CD4-positive, alpha-beta T cell treated with Interleukin-10 for 1 hour (primary cell): ENCODE measurements at places on chromosomes 7 and 10.

- DNase-seq: no peak
These were observed 48.9 kb downstream of the AHR start for GRCh38 chr7:17347401-17347800.

GRCh38 chr7:22726907-22727713 lies at the start of gene IL6:
TSS of gene IL6 (plus strand) at chr7:22727200. CDS start at chr7:22727263, 63 bp downstream.
- peak; percentile 24 for DNase-seq

GRCh38 chr7:30143748-30144251 lies 9.0 kb downstream of the MTURN start:
- no peak for DNase-seq

- no peak for DNase-seq
These were observed 558.4 kb downstream of the SDK1 start for GRCh38 chr7:3859431-3859830.

DNA sequence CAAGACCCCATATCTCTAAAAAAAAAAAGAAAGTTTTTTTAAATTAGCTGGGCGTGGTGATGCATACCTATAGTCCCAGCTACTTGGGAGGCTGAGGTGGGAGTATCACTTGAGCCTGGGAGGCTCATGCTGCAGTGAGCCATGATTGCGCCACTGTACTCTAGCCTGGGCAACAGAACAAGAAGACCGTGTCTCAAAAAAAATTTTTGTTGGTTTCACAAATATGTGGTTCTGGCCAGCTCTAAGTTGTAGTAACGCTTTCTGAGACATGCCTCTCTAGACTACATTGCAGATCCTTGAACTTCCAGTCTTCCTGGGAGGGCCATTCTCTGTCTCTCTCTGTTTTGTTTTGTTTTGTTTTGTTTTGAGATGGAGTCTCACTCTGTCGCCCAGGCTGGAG lies 24.6 kb upstream of the RHBDD2 start:
- DNase-seq: no peak

DNA sequence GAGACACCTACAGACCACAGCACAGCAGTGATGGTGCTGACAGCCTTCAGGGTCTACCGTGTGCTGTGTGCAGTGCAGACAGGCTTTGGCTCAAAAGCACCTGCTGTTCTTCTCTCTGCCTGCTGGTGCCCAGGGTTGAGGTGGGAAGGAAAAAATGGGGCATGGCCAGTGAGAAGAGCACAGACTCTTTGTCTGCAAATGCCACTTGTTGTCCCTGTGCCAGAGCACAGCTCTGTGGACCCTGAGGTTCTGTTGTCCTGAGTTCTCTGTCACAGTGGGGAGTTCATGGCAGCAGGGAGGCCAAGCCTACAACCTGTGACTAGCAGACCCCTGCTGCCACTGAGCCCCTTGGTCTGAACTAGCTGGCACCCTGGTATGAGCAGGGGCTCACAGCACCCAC lies 376.7 kb downstream of the GLRX3 start:
- DNase-seq: no peak

DNA sequence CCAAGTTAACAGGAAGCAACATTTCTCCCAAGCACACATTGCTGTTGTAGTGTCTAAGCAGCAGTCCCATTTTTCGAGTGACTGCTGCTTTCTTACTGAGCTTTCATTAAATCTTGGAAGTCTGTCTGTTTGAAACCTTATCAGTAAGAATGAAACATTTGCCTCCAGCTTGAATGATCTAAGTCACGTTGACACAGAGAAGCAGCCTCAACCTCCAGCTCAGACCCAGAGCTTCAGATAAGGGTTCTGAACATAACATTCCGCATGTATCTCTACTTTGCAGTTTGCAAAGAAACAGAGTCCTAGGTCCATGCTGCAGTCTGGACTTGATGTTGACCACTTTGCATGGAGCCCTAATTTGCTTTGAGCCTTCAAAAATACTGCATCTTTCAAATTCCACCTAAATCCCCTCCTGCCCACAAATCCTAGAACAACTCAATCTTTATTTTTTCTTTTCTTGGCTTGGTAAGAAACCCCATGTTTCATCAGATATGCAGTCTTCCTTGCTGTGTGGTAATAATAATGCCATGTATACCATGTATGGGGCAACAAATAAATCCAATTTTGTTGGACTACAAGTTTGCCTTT lies 698.7 kb upstream of the IGFBP3 start:
- DNase-seq: no peak

DNA sequence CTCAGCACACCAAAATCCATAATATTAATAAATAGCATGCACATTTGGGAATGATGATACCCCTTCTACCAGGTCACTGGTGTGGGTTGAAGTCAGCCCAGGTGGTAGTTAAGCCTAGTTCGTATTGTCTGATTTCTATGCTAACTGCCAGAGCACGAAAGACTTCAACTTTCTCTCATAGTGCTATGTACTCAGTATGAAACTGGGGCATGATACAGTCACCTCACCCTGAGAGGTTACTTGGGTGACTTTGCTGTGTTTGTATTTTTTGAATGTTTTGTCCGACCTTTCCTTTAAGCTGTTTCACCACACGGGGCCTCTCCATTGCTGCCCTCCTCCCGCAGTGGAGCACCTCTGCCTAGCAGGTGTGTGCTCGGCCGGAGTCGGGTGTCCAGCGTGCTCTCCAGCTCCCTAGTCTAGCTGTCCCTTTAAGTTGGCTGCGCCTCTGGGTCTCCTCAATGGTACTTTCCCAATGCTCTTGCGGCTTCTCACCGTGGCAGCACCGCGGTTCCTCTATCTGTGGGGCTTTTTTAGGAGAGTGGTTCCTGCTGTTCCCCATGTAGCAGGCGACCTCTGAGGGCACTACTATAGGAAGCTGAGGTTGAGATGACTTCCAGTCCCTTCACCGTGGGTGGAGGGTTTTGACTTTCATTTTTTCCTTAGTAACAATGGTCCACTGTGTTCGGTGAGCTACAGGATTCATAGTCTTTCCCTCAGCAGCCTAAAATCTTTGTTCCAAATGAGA lies 524.0 kb upstream of the PFKP start:
- DNase-seq: no peak

GRCh38 chr7:23298885-23299769 lies at the start of gene MALSU1:
TSS of gene MALSU1 (plus strand) at chr7:23299339. CDS start at chr7:23299353, 14 bp downstream.
- DNase-seq: peak; percentile 97

GRCh38 chr10:36256166-36256565 lies 614.1 kb upstream of the FZD8 start:
- DNase-seq: no peak

DNA sequence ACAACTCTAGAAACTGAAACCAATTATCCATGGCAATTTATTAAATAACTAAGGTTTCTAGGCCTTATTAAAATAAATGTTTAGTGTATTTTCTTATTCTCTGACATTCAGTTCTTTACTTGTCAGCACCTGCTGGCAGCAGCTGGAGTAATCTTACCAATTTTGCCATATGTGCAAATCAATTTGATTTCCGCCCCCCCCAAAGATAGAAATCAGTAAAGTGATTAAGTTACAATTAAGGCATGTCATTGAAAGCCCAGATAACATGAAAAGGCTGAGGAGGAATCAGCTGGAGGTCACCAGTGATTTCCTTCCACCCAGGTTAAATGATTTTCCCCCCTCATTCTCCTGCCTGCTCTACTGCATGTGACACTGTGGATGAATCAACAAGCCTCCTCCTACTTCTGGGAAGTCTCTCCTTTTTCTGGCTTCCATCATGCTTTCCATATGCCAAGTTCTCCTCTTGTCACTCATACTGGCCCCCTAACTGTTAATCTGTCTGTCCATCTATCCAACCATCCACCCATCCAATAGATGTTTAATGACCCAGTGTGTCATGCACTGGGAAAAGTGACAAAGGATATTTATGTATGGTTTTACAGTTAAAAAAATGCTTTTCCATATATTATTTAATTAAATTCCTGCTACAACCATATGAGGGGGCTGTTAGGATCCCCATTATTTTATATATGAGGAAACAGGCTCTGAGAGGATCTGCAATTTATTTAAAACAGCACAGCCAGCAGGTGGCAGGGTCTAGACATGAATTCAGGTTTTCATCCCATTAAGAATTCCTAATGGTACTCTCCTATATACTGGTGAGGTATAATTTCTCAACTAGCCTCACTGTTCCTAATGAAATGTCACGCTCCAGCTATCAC lies 116.5 kb downstream of the ATXN7L1 start:
- DNase-seq: peak; percentile 48

DNA sequence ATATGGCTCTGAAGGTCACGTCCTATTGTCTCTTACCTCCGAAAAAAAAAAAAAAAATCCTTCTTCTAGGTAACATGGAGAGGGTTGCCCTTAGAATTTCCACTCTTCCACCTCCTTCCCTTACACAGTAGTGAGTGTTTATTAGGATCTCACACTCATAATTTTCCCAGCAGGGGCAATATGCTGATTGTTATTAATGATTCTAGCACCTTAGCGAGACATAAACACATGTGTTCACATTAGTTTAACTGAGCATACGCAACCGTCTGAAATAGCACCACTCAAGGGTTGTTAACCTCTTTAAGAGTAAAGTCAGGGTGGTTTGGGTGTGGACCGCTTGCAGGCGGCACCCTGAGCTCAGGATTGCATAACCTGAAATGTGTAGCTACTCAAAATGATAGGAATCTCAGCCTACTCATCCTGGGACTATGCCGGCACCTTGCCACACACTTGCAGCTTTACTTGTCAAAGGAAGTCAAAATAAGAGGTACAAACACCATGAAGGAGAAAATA lies 52.2 kb downstream of the CPEB3 start:
- DNase-seq: no peak

DNA sequence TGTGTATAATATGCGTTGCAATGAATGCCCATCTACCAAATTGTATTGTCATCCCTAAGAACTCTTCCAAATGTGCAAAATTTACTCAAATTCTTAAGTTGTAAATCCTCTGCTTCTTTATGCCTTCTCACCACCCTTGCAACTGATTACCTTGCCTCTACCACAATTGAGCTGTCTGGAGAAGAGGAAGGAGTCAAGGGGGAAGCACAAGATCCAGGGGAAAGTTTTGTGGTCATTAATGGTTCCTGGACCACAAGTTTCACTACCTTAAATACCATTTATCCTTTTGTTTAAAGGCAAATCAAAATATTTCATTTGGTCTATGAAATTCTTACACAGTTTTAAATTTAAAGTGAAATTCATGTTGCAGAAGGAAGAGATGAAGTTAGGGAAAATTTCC lies 16.7 kb downstream of the CRPPA start:
- no peak for DNase-seq

GRCh38 chr10:68330852-68331454 lies 911 bp upstream of the HNRNPH3 start:
- DNase-seq: no peak
